Heart left ventricle (tissue), 16 donors: ENCODE measurements at places on chromosomes 4 and X. TPM values are rescaled to one million over a fixed set of nuclear protein-coding genes. Genes with fewer than 3 reads are reported as not detected.

GRCh38 chr4:100525686-100526085 lies 7.9 kb upstream of the EMCN start:
- H3K36me3 ChIP-seq, result no peaks in the 10 kb centered on the region
- H3K4me3 ChIP-seq, result no peak overlapping the region
- peaks cover 5% of the 10 kb centered on the region for H3K4me1 ChIP-seq

- no peaks in the 10 kb centered on the region for H3K27me3 ChIP-seq
- no peak overlapping the region for H3K27ac ChIP-seq
- no peaks in the 10 kb centered on the region for H3K4me1 ChIP-seq
- DNase-seq, result no peak
- H3K4me3 ChIP-seq, result no peak overlapping the region
Measured at GRCh38 chrX:149819371-149819770, 37.6 kb downstream of the MAGEA9 start.

- no peaks in the 10 kb centered on the region for H3K36me3 ChIP-seq
- H3K4me1 ChIP-seq, result peaks cover 20% of the 10 kb centered on the region
- H3K27me3 ChIP-seq, result no peaks in the 10 kb centered on the region
- DNase-seq, result no peak
- peak overlapping the region; percentile 94 for H3K4me3 ChIP-seq
Measured at GRCh38 chr4:39045827-39046221, 13.6 kb upstream of the TMEM156 start.

DNA sequence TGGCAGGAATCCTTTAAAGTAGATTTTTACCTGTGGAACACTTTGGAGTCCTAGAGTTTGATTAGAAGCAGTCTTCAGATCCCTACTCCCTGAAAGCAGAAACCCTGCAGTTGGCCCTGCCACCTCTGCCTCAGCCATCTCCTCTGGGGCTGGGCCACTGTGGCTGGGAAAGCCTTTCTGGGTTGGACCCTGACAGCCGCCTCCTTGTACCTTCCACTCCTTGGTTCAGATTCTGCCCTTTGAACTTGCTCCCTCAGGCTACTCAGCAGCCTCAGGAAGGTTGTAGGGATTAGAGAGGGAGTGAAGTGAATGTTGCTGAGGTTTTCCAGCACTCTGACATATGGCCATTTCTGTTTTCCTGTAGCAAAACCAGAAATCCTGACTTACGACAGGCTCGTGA lies 65.5 kb downstream of the KIT start:
- no peak overlapping the region for H3K27ac ChIP-seq
- H3K27me3 ChIP-seq, result no peaks in the 10 kb centered on the region
- no peaks in the 10 kb centered on the region for H3K4me1 ChIP-seq

- no peak overlapping the region for H3K4me3 ChIP-seq
- H3K4me1 ChIP-seq, result no peaks in the 10 kb centered on the region
- no peak for DNase-seq
- no peaks in the 10 kb centered on the region for H3K27me3 ChIP-seq
Measured at GRCh38 chr4:42995343-42995944, 102.9 kb downstream of the GRXCR1 start.

- no peak for DNase-seq
- no peaks in the 10 kb centered on the region for H3K4me1 ChIP-seq
- no peaks in the 10 kb centered on the region for H3K36me3 ChIP-seq
- H3K27ac ChIP-seq, result no peak overlapping the region
- no peaks in the 10 kb centered on the region for H3K27me3 ChIP-seq
- no peak overlapping the region for H3K4me3 ChIP-seq
Measured at GRCh38 chr4:142566777-142567176, 279.3 kb downstream of the INPP4B start.

DNA sequence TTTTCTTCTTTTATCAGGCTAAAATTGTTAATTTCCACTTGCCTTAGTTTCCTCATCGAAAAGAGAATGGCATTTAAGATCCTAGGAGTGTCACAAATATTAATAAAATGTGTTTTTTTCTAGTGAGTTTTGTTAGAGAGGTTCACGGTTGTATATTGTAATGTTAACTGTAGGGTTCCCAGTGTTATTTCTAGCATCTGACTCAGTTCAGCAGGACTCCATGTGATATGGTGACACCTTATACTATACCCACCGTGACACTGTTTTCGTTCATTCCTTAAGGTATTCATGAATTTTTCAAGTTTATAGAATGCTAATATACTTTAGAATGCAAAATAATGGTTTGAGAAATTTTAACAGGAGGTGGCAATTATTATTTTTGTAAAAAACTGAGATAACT lies 90.2 kb downstream of the NEUROG2 start:
- no peak overlapping the region for H3K27ac ChIP-seq
- DNase-seq, result no peak
- H3K4me1 ChIP-seq, result no peaks in the 10 kb centered on the region
- H3K4me3 ChIP-seq, result no peak overlapping the region
- H3K27me3 ChIP-seq, result no peaks in the 10 kb centered on the region

DNA sequence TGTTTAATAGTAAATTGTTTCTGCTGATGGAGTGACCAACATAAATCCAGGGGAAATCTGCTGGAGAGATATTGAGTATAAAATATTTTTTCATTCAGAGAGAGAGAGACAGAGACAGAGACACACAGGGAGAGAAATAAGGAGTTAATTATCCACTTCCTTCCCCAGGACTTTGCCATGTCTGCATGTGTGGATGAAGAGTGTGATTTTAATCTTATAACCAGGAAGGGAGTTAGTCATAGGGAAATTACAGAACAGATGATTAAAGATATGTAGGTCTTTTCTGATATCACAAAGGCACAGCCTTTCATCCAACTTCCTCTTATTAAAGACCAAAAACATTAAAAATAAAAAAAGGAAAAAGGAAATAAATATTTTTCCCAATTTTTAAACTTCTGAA lies 526.3 kb downstream of the SPRY1 start:
- H3K27ac ChIP-seq, result peak overlapping the region; percentile 32
- H3K4me3 ChIP-seq, result no peak overlapping the region
- no peaks in the 10 kb centered on the region for H3K36me3 ChIP-seq
- DNase-seq, result no peak
- H3K27me3 ChIP-seq, result no peaks in the 10 kb centered on the region

GRCh38 chr4:932713-933070 lies 432 bp downstream of the TMEM175 start:
- H3K27ac ChIP-seq, result no peak overlapping the region
- H3K4me3 ChIP-seq, result peak overlapping the region; percentile 96
- peaks cover 36% of the 10 kb centered on the region for H3K4me1 ChIP-seq
- no peak for DNase-seq
- no peaks in the 10 kb centered on the region for H3K36me3 ChIP-seq
- H3K27me3 ChIP-seq, result no peaks in the 10 kb centered on the region

The NIPAL1 gene
- 0.92 TPM for total RNA-seq

The CCKAR gene
- total RNA-seq, result not detected

The F11 gene
- not detected for total RNA-seq
